ENCODE measurements at places on chromosomes 5 and 9.

- DNase-seq: no peak
These were observed 149.6 kb downstream of the ADAMTS12 start for GRCh38 chr5:33742181-33742580.

DNA sequence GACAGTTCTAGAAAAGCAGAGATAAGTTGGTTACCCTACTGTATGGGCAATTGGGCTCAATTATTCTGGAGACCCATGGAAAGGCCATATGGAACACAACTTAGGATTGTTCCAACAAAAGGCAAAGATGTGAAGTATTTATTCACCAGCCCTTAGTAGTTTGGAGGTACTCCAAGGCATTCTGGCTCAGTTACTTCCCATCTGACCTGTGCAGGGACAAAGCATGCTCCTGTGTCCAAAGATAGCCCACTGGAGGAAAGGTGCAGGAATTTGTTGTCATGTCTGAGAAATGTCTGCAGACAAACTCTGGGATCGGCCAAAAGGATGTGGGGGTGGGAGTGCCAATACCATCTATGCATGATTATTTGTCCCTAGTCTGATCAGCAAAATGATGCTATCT, 279.5 kb upstream of the PTGER4 start:
- no peak for DNase-seq

DNA sequence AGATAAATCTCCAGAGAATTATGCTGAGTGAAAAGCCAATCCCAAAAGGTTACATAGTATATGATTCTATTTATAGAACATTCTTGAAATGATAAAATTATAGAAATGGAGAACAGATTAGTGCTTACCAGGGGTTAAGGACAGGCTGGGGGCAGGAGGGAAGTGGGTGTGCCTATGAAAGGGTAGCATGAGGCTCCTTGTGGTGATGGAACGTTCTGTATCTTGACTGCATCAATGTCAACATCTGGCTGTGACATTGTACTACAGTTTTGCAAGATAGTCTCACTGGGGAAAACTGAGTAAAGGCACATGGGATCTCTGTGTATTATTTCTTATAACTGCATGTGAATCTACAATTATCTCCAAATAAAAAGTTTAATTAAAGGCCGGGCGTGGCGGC, 22.3 kb downstream of the ORM2 start:
- no peak for DNase-seq

- no peak for DNase-seq
These were observed 253.5 kb downstream of the DMRTA1 start for GRCh38 chr9:22700171-22700570.

DNA sequence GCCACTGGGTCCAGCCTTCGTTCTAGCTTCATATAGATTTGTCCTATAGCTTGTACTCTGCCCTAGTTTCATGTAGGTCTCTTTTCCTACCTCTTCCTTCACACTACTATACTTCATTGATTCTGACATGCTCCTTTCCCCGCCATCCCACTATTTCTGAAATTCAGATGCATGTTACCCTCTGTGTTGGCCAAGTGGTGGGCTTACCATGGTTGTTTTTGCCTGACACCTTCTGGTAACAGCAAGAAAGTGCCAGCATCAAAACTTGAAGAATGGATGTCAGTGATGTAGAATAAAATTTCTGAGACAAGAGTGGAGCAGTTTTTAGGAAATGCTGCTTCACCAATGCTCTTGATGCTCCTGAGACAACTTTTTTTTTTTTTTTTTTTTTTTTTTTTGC, 19.5 kb upstream of the SERINC5 start:
- no peak for DNase-seq

DNA sequence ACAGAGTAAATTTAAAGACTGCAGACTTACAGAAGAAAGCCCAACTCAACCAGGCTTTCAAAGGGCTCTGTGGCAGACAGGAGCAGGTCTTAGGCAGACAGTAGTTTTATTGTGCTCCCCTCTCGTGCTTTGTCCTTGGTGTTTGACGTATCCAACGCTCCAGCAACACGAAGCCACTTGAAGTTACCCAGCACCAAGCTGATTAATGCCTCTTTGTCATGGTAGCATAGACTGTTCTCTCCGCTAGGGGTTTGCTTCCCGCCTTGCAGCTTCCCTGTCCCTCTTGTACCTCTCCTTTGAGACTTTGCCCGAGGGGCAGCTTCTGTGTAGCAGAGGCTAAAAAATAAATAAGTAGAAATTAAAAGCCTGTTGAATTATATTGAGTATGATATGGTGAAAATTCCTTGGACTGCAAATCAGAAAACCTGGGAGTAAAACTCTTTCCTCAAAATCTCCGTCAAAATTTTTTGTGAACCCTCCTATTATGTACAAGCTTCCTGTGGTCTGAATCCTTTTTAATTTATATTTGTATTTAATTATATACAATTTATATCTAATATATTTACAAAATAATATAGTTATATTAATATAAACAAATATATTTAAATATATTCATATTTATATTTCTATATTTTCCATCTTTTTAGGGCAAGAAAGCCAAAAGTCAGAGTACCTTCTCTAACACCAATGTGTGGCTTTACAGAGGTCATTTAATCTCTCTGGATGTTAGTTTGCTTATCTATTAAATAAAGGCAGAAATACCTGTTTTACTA, 405.4 kb downstream of the DMAC1 start:
- no peak for DNase-seq

DNA sequence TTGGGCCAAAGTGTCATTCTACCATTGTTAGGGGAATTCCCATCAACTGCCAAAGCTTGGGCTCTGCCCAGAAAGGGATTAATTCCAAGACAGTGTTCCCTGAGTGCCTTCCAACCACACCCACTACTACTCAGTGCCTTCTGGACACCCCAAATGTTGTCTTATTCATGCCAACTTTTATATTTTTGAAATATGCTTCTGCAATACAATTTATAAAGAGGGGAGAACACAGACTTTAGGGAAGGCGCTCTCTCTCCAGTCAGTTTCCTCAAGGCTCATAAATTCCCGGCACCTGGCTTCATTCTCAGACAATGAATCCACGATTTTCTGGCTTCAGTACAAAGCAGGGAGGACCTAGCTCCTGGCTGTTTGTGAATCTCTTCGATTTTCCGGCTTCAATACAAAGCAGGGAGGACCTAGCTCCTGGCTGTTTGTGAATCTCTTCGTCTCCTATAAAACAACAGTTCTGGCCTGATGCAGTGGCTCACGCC, 120.1 kb upstream of the MYO10 start:
- no peak for DNase-seq

DNA sequence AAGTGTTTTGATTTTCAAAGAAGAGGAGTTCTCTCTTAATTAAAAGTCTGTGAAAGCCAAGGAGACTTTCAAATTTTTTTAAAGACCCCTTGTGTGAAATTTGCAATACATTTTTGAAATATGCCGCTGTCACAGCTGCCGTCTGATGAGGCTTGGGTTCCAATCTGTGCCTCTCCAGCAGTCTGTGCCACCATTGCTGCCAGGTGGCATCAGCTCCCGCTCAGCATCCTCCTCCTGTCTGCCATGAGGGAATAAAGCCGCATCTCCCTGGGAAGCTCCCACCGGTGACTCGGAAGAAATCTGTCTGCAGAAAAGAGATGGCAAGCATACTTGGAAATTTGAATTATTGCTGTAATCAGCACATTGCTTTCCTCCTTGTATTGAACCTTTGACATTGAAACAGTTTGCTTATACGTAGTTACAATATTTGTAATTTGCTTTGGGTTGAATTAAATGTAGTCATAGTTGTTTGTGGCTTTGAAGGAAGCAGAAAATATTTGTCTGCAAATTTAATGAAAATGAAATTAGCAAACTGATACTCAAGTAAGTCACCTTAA, 145.7 kb upstream of the SNX2 start:
- DNase-seq: no peak

GRCh38 chr5:35185518-35185917, 44.8 kb downstream of the PRLR start:
- DNase-seq: no peak

GRCh38 chr5:101018299-101018698, 115.2 kb upstream of the ST8SIA4 start:
- DNase-seq: no peak

GRCh38 chr5:17482790-17483189, 15.2 kb upstream of the TAF11L2 start:
- no peak for DNase-seq

DNA sequence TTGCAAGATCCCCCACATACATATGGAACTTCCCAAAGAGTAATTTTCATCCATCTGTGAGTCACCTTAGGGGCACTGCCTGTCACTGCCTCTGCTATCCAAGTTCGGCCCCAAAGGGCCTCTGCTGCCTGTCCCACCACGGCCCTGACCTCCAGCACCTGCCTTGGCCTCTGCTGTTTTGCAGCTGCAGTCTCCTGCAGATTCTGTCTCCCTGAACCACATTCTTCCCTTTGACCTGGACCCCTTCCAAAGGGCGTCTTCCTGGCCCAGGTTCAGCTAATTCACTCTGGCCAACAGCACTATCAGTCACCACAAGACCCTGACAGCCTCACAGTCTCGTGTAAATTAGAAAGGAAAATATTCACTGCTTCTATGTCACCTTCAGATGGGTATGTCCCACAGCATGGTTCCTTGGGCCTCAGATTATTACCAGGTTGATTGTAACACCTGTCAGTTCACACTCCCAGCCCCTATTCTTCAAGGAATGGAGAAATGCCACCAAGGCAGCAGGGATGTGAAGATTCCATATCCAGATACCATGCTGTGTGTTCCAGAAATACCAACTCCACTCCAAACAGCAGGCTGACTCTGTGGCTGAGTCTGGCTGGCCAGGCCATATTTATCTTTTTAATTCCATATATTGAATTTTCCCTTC, 479.3 kb downstream of the ARHGEF28 start:
- DNase-seq: no peak

All from activated T-helper 9 cell treated with anti-CD3 and anti-CD28 coated beads, Interleukin-2, amount 50 U/mL, for 16 hours (primary cell).